Fibroblast of lung (primary cell): ENCODE measurements at places on chromosomes 7 and 10. TPM values are rescaled to one million over a fixed set of nuclear protein-coding genes. Genes with fewer than 3 reads are reported as not detected.
A peak's percentile ranks its signal among the peaks of the same experiment; 100 is the strongest.

DNA sequence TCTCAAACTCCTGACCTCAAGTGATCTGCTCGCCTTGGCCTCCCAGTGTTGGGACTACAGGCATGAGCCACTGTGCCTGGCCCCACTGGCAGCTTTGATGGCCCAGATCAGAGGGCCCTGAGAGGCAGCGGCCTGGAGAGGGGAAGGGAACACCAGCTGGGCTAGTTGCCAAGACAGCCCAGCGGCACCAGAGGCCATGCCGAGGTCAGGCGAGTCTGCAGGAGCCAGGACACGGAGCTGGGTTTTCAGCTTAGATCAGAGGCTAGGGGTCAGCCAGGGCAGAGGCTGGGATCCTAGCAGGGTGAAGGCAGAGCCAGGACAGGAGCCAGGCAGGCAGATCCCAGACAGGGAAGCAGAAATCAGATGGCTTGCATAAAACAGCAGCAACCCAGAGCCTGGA lies 92.9 kb downstream of the MYL10 start:
- no peak for DNase-seq

The TDRD1 gene
- 0.03 and 0.22 TPM in 2 replicates for polyA plus RNA-seq

The AKR1D1 gene
- polyA plus RNA-seq = not detected in 2 replicates

DNA sequence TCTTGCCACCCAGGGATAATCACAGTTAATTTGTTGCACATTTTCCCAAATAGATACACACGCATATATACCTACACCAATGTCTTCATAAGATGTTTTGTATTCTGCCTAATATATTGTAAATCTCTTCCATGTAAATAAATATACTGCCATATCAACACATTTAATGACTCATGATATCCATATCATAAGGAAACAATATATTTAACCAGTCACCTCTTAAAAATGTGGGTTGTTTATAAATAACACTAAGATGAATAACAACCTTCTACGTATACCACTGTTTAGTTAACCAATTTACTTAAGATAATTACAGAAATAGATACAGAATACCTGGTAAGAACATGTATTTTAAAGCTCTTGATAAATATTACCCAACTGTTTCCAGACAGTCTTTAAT lies 38.2 kb downstream of the ELAPOR2 start:
- no peak for DNase-seq

GRCh38 chr7:96833676-96834453 lies 124.2 kb upstream of the SEM1 start:
- peak; percentile 34 for DNase-seq

- no peak for DNase-seq
These were observed 93.6 kb upstream of the WNT16 start for GRCh38 chr7:121235201-121235600.

- DNase-seq = peak; percentile 100
These were observed 20.5 kb upstream of the FAM13C start for GRCh38 chr10:59382831-59383295.

DNA sequence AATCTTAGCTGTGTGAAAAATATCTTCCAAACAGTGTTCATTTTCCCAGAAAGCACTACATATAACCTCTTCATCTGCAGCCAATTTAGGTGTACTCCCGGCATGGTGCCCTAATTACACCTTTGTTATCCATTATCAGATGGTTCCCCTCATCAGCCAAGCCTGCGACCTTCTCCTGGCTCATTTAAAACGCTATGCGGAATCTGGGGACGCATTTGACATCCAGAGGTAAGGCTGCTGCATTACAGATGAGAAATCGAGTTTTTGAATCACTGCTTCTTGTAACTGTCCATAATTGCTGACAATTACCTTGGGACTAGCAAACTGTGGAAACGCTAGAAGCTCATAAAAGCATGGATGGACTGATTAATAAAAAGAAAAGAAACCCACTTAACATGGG lies 109.5 kb downstream of the PARP12 start:
- no peak for DNase-seq

GRCh38 chr7:104010052-104010909 lies 20.8 kb upstream of the RELN start:
- no peak for DNase-seq

- DNase-seq = no peak
These were observed 28.8 kb downstream of the ENO4 start for GRCh38 chr10:116878123-116878522.

DNA sequence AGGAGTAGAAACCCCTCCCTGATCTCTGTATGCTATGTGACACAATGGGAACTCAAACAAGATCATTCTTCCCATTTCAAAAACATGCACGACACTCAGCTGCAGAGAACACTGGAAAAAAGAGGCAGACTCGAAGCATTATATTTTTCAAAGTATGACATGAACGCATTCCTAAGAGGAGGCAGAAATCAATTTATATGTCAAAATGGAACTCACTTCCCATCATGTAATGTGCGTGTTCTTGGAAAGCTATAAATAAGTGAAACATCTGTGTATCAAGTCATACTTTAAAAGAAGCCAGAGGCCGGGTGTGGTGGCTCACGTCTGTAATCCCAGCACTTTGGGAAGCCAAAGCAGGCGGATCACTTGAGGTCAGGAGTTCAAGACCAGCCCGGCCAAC lies 142.7 kb downstream of the ICA1 start:
- no peak for DNase-seq

The FKBP9 gene
- 207 and 230 TPM in 2 replicates for polyA plus RNA-seq

- DNase-seq = no peak
These were observed 99.7 kb upstream of the NOBOX start for GRCh38 chr7:144503215-144503614.

DNA sequence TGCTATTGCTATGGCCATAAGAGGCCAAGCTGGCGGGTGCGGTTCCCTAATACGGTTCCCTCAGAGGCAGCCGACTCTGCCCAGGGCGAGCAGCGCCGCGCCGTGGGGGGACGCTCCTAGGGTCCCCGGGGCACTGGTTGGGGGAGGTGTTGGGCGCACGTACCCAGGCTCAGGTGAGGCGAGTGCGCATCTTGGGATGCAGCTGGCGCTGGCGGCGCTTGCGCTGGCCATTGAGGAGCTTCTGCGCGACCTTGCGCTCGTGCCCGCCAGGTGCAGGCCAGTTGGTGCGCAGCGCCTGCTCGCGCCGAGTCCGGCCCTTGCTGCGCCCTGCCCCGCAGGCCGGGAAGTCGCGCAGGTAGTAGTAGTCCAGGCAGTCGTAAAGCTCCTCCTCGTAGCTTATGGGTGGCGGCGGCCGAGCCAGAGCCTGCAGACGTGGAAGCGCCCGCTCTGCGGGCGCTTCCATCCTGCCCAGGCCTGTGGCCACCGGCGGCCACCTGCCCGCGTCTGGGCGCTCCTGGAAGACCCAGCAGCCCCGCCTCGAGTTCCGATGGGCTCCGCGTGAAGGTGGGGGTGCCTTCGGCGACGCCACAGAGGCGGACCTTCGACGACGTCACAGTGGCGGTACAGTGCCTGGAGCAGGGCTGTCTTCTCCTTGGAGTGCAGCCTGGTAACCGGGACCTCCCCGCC lies at the start of gene NUPR2:
NUPR2 (minus strand) TSS at position 566 of the 687 bp plus-strand sequence; CDS start at position 463, 103 bp downstream.
- no peak for DNase-seq

DNA sequence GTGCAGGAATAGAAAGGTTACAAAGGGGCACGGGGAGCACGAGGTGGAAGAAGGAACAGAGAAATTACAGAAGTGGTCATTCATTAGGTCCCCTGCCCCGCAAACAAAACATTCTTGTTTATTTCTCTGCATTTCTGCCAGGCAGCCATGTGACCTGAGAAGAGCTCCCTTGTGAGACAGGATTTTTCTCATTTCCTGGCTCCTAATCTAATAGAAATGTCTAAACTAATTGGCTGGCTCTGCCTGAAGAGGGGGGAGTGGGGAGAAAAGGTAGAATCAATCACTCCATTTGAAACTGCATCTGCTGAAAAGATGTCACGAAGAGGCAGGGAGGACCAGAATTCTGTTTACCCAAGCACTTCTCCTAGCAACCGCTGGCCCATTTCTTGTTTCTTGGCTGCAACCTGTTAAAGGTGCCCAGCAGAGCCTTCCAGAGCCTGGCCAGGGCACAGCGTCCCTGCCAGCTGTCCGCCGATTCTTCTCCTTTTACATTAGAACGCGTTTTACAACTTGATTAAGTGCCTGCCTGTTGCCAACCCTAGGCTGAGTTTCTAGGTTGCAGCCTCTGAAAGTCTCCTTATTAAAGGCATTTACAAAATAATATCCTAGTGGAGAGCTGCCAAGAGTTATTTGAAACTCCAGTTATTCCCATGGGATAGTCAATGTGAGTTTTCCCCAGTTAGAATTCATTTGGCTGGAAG lies 1227.6 kb downstream of the TYW1 start:
- no peak for DNase-seq

The PPRC1 gene
- 13.5 and 21.0 TPM in 2 replicates for polyA plus RNA-seq

The BLNK gene
- not detected in 2 replicates for polyA plus RNA-seq

DNA sequence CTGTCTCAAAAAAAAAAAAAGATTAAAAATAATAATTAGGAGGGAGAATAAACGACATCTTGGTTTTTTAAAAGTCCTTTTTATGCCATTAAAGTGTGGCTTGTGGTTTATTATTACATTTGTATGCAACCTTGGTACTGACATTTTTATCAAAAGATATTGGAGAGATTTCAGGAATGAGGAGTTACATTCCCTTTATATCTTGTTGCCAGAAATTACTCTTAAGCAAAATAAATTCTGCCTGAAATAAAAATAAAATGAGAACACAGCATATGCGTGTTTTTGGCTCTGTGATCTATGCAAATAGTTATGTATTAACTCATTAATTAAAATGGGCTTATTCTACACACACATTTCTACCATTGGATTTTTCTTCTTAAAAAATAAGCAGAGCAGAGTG lies 202.4 kb downstream of the BICC1 start:
- DNase-seq = no peak

- peak; percentile 61 for DNase-seq
These were observed 31.7 kb downstream of the CYCS start for GRCh38 chr7:25093268-25093826.

The PRRT4 gene
- polyA plus RNA-seq = 0.03 TPM in 2 replicates

- DNase-seq = no peak
These were observed 82.6 kb downstream of the UPF2 start for GRCh38 chr10:11959966-11960365.

DNA sequence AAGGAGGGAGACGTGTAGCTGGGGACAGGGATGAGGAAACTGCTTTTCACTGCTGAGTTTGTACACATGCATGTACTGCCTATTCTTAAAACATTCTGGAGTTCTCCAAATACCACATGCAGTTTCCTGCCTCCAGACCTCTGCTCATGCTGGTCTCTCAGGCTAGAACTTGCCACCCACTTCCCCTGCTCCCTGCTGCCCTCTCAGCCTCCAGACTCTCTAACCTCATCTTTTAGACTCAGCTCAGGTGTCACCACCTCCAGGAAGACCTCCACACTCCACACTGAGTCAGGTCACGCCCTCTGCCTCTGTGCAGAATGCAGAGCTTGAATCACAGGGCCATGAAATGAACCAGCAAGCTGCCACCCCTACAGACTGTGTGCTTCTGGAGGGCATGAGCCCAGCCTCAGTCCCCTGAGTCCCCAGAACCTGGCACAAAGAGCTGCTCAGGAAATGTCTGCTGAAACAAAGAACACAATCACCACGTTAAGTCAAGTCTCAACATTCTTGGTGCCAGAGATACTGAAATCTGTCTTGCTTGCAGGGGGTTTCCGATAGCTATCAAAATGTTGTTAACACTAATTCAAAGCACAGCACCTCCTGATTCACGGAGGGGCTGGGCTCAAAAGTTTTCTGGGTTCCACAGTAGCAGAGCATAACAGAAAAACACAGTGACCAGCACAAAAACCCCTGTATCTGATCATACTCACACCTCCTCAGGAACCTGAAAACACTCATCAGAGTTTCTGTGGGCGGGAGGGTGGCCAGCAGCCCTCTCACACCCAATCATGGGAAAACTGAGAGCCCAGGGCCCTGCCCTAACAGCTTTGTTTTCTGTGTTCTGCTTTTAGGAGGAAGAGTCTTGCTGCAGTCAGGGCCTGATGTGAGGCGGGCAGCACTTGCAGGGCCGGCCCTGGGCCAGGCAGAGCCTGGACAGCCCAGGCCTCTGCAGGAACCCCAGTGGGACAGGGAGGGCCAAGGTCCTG lies 21.1 kb downstream of the FAM53B start:
- no peak for DNase-seq

GRCh38 chr7:82805527-82805960 lies 357.1 kb downstream of the PCLO start:
- DNase-seq = peak; percentile 88

The GDF10 gene
- 6.2 and 16.2 TPM in 2 replicates for polyA plus RNA-seq

GRCh38 chr10:12980102-12980661 lies 21.3 kb downstream of the CCDC3 start:
- DNase-seq = no peak

The ENTPD7 gene
- 12.1 and 17.3 TPM in 2 replicates for polyA plus RNA-seq

GRCh38 chr7:151249034-151249731 lies 689 bp upstream of the SMARCD3 start:
- peak; percentile 65 for DNase-seq

DNA sequence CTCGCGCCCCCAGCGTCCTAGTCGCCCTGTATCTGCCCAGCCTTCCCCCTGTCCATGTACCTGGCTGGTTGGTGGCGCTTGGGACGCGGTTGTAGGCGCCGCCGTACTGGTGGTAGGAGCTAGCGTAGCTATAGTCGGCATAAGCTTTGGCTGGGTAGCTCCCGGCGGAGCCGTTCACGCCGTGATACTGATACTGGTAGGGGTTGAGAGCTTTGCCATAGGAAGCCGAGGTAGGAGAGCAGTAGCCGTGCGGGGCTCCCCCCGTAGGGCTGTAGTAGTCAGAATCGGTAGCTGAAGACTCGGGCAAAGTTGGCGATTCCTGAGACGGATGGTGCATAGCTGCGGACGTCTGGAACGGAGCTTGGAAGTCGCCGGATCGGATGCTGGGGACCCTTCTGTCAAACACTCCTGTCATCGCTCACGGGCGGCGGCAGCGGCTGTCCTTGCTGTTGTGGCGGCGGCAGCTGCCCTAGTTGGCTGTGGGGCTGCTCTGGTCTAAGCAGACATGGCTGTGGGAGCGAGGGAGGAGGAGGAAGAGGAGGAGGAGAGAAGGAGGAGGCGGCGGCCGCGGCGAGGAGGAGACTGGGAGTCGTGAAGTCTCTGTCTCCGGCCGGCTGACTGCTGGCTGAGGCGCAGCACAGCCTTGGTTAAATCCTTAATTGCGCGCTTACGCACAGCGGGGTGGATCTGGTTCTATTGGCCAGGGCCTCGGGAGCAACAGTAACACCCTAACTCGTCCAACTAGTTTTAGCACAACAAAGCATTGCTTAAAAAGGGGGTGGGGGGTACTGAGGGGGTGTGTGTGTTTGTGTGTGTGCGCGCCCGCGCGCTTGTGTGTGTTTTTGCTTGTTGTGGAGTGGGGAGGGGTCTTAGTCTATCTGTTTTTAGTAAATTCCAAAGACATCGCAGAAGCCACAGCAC lies at the start of gene DLX5:
DLX5 (minus strand) TSS at position 623 of the 921 bp plus-strand sequence; CDS start at position 415, 208 bp downstream.
- peak; percentile 15 for DNase-seq
